ENCODE measurements at places on chromosomes 5 and 9.

DNA sequence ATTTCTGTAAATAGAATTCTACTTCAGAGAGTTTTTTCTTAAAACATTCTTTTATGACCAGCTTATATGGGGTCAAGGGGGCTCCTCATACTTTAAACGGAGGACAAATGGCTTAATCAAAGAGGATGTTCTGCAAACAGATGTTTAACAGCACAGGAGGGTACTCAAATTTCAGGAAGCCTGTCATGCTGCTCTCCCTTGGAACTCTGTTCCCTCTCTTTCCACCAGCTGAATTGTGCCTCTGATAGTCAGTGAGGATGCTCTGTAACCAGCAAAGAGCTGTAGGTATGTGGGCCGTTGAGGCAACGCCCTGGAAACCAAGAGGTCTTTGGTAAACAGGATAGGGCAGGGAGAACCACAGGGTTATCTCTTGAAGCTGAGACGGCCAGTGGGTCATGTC lies 161.1 kb downstream of the C5orf15 start:
- no peak for DNase-seq

GRCh38 chr5:115736004-115736689 lies 80.3 kb downstream of the CDO1 start:
- DNase-seq = peak; percentile 7

- no peak for DNase-seq
Measured at GRCh38 chr5:96785326-96786109, 22.2 kb downstream of the ERAP1 start.

- DNase-seq = no peak
Measured at GRCh38 chr5:3311433-3311832, 284.2 kb upstream of the IRX1 start.

DNA sequence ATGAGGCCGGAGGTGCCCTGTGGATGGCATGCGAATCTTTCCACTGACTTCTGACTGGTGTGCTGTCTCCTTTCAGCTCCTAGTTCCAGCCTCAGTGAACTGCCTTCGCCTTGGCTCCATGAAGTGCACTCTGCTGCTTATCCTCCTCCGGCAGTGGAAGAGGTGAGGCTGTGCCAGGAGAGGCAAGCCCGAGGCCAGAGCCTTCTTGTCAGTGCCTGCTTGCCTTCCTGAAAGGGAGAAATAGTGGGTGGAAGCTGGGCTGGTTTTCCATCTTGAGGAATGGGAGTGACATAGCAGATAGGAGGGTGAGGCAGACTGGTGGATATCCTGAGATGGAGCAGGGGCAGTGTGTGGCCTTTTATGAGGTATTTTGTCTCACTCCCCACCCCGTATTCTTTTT lies 29.7 kb downstream of the SH3GLB2 start:
- no peak for DNase-seq

DNA sequence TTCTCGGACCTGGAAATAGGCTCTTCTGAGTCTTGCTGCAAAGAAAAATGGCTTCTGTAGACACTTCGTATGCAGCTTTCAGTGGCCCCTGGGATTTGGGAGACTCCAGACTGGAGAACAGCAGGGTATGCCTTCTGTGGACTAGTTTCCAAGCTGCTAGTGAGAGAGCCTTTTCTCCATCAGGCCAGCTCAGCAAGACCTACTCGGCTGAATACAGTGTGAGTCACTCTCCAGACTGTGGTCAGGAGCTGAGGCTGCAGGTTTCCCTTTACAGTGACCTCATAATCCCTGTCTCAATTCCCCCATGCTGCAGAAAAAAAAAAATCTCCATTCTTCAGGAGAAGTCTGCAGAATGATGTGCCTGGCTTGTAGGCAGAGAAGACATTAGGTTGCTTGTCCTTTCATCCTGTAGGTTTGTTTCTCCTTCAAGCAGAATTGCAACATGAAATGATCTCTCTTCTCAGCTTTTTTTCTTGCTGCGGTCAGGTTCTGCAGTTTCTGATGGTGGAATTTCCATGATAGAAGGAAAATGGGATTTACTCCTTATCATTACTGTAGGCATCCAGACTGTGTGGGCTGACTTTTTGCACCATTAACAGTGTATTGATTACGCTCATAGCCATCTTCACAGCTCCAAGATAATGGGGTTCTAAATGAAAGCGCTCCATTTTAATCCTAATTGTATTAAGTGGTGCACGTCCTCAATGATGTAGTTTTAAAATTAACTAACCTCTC lies 78.3 kb upstream of the TNFSF8 start:
- peak; percentile 95 for DNase-seq

GRCh38 chr5:35876922-35877321 lies 20.2 kb downstream of the IL7R start:
- peak; percentile 77 for DNase-seq

DNA sequence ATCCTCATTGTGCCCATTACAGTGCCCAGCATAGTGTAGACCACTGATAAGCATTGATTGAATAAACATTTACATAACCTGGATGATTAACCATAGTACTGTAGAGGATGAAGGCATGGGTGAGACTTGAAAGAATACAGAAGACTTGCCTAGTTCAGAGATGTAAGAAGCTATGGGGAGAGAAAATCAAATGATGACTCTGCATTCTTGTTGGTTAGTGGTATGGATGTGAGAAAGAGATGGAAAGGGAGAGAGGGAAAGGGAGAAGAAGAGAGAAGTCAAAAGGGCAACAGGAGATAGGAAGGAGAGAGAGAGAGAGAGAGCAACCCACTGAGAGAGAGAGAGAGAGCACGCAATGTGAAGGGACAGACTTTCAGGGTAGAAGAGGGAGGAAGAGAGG lies 26.8 kb downstream of the YIPF5 start:
- DNase-seq = no peak

DNA sequence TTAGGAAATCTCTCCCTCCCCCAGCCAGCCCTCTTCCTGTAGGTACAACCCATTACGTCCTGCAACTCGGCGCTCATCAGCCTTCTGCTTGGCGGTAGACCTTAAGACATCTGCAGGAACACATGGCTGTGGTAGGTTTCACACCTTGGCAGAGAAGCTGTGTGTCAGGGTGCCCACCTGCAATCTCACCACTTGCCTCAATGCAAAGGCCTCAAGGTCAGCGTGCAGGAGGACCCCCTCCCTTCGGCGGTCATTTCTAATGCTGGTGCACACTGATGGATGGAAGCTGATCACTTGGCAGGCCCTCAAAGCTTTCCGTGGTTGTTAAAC lies 67.3 kb downstream of the CRB2 start:
- DNase-seq = no peak

DNA sequence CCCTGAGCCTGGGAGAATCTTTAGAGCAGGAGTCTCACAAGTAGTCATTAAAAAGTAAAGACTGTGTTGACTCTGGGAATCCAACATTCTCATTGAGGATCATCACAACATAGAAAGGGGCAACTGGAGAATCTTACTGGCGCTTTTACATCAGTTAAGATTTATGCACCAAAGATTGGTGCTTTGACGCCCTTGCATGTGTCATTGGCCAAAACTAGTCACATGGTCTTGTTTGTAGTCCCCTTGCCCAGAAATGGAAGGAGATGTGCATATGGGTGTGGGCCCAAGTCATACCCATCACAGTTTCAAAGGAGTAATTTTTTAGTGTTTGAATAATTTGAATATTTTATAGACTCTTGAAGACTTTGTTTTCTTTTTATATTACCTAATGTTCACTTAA lies 228.2 kb downstream of the PRR16 start:
- no peak for DNase-seq

DNA sequence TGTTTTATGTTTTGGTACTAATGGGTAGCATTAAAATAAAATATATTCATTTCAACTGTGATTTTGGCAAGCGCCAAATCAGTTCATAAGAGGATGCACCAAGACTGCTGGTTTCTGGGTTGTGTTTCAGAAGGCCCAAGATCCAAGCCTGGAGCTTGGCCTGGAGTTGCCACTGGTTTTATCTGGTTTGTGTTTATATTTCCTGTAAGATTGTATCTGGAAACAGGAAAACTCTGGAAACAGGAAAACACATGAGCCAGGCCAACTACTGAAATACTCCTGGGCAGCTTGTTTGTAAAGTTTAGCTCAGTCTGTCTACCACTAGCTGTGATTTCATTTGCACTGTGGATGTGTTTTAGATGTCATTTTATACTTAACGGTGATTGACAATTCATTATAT lies 5.5 kb downstream of the FSTL4 start:
- no peak for DNase-seq

DNA sequence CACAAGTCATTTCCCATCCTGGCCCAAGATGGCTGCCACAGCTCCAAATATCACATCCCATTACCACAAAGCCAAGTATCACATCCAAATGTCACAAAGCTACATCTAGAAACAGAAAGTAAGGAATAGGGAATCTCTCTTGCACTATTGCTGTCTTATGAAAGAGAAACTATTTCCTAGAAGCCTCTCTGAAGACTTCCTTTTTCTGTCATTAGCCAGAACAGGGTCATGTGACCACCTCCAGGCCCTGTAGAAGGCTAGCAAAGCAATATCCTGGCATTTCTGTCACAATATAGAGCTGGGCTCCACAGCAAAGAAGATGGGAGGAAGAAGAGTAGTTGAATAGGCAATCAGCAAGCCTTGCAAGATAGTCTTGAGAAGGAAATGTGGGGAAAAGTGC lies 99.2 kb downstream of the SH3TC2 start:
- no peak for DNase-seq

DNA sequence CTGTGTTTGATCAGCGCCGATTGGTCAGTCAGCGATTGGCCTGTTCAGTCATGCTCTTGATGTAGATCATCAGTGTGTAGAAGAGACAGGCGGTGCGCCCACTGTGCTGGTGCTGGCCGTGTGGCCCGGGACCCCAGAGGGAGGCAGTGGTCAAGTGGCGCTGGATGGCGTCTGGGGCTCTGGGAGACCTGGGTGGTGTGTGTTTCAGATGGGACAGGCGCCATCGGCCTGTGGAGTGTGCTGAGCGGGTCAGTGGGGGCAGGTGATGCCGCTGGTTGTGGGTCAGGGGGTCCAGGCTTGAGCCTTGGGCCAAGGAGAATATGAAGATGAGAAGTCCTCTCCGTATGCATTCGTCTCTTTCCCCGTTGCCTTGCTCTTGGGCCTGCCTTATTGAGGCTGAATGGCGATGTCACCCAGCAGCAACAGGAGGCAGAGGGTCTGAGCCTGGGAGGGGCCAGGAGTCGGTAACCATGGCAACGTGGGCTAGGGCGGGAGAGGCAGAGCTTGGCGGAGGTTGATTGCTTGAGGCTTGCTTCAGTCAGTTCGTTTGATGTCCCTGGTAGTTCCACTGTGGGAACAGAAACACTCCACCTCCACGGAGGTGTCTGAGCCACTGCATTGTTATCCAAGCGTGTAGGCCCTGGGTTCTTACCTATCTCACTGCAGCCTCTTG lies 117.8 kb upstream of the CACNA1B start:
- DNase-seq = no peak

DNA sequence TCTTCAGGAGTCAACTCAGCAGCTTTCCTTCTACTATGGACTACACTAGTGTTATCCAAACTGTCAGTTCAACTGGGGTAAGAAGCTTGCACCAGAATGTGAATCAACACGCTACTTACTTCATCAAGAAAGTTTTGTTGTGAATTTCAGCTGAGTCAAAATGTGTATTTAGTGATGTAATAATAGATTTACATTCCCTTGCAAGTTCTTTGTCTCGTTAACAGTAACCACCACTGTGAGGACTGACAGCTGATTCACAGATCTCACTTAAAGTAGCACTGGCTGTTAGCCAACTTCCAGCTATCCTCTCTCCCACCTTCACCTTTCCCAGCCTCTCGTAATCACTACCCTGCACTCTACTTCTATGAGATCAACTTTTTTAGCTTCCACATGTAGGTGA lies 445.3 kb downstream of the NTRK2 start:
- no peak for DNase-seq

DNA sequence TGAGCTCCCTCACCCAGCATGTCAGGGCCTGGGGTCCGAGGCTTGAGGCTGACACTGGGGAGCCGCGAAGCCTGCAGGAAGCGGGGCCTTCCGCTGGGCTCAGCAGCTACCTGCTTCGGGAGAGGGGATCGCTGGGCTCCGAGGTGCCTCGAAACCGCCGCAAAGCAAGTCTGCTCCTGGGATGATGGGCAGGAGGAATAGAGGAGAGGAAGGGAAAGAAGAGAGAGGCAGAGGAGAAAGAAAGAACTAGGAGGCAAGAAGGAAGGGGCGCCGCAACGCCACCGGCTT lies 1.5 kb upstream of the PRDM12 start:
- DNase-seq = no peak

- DNase-seq = no peak
Measured at GRCh38 chr5:140502834-140503233, 44.6 kb upstream of the EIF4EBP3 start.

DNA sequence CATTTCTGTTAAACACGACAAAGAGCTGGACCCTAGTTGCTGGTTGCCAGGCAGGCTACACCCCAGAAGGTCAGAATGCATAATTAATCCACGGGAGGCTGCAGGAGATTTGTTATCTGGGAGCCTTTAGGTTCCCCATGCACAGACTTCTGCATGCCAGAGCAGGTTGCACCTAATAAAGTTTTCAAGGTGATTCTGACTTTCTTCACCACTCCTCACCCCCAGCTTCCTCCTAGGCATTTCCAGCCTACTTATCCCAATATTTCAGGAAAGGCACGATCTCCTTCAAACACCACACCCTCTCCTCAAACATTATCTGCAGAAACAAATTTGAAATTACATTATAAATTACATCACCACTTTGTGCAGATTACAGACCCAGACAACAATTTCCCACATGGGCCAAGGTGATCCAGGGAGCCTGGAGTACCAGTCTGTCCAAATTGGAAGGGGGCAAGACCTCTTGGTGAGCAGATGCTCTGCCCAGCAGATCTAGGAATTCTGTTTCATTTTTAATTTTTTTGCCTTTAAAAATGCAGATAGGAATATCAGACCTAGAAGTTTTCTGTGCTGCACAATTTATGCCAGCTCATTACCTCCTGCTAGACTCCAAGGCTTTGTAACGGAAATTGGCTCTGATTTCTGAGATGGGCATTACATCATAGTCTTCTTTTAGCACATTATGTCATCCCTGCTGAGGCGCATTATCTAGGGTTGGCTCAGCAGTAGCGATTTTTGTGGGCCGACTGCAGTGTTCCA lies 363.4 kb upstream of the SLC30A5 start:
- peak; percentile 79 for DNase-seq

GRCh38 chr5:89421035-89421434 lies 538.1 kb upstream of the MEF2C start:
- DNase-seq = peak; percentile 11

- DNase-seq = no peak
Measured at GRCh38 chr9:137127301-137128157, 11.4 kb upstream of the GRIN1 start.

DNA sequence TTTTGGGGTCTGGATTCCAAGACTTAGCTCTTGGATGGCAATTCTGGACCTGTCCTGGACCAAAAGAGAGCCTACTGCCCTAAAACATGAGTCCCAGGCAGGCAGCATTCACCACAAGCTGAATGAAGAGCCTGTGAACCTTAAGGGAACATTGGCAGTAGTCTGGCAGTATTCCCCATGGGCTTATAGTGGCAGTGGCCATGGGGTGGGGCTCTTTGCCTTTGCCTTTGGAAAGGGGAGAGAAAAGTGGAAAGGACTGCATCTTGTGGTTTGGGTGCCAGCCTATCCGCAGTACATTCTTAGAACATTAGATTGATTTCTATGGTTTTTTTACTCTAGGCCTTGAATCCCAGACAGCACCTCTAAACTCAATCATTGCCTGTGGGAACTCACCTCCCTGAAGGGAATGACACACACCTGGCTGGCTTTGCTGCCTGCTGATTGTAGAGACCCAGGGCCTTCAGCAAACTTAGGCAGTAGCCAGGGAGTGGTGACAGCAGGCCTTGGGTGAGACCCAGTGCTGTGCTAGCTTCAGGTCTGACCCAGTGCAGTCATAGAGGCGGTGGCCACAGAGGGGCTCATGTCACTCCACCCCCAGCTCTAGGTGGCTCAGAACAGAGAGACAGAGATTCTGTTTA lies 216.3 kb downstream of the CETN3 start:
- no peak for DNase-seq

GRCh38 chr9:127116957-127117356 lies 5.5 kb downstream of the ANGPTL2 start:
- peak; percentile 53 for DNase-seq

All from fibroblast of mammary gland (primary cell).